ENCODE measurements at places on chromosomes 4 and X.

GRCh38 chr4:112721627-112722026 is 84.7 kb downstream of the LARP7 start:
- DNase-seq, result no peak

DNA sequence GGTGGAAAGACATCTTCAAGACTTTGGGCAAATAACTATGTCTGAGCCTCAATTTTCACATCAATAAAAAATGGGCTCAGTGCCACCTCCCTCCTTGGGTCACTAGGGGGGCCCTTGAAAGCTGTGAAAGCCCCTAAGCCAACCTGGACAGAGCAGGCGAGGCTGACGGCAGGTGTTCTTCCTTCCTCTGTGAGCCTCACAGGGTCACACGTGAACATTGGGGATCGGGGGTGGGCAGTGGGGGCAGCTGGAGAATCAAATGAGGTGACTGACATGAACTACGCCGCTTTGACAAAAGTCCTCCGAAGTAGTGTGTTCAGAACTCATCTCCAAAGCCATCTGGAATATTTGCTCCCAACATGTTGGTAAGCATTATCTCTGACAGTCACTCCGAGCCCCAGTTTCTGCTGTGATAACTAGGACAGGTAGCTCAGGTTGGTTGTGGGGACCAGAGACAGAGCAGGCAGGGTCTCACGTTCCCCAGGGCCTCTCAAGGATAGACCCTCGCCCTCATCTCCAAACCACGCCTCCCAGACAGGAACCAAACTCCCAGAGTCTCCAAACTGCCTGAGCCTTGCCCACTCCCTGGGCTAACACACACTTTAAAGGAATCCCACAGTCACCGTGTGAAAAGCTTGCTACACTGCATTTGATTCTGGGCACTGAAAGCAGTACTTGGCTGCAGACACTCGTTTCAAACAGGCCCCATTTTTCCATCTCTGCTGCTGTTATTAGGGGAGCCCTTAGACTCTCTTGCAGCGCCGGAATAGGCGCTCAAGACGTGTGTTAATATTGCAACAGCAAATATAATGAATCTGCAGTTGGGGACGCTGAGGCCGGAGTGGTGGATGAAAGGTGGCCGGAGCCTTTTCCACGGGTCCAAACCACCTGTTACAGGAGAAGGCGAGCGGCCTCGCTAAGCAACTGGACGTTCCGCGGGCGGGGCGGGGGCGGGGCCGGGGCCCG is 717 bp upstream of the WFS1 start:
- DNase-seq, result no peak

- DNase-seq, result no peak
Measured at GRCh38 chr4:6643141-6643847, 2.8 kb downstream of the MRFAP1 start.

DNA sequence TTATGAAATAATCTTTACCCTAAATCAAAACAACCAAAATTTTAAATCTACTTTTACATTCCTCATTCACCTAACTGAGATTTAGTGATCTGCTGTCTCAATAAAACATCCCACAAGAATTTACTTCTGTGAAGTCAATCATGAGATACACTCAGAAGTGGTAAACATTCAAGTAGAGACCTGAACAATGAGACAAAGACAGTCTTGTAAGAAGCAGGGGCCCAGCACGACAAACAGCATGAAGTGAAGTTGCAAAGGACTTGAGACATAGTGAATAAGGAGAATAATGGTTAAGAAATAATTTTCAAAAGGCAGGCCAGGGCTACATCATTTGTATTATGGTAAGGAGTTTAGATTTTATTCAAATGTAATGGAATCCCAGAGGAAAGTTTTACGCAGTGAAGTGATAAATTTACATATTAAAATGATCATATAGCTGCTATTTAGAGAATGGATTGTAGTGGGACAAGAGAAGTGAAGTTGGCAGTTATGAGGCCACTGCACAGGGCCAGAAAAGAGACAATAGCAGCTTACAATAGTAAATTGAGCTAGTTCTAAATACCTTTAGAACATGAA is 101.9 kb downstream of the MAB21L2 start:
- no peak for DNase-seq

DNA sequence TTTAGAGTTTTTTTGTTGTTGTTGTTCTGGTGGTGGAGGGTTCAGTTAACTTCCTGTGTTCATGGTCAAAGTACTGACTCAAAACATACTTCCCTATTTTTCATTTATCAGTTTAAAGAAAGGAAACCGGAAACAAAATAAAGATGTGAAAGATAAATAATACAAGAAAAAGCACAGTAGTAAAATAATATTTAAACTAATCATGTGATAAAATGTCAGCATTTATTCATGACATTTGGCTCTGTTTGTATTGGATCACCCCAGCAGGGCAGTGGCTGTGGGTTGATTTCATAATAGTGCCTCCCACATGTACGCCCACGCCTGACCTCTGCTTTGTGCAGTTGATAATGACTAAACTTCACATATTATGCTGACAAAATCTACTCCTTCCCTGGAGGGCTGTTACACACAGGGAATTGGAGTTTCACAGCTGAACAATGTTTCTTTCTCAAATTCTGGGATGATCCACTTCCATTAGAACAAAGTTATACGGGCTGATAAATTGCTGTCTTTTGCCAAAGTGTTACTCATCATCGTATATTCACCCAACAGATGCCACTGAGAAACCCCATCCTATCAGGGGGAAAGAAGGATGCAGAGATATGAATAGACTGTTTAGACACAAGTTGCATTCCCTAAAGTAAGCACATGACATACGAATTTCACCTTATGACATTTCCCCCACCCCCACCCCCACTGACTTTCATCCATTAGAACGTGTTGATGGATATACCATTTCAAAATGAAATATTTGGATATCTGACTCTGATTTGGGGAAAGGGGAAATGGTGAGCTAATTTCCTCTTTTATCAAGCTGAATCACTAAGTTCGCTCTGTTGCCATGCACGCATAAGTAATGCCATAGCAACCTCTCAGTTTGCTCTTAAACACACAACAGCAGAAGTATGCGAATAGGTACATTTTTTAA is 48.3 kb downstream of the AMELX start:
- no peak for DNase-seq

DNA sequence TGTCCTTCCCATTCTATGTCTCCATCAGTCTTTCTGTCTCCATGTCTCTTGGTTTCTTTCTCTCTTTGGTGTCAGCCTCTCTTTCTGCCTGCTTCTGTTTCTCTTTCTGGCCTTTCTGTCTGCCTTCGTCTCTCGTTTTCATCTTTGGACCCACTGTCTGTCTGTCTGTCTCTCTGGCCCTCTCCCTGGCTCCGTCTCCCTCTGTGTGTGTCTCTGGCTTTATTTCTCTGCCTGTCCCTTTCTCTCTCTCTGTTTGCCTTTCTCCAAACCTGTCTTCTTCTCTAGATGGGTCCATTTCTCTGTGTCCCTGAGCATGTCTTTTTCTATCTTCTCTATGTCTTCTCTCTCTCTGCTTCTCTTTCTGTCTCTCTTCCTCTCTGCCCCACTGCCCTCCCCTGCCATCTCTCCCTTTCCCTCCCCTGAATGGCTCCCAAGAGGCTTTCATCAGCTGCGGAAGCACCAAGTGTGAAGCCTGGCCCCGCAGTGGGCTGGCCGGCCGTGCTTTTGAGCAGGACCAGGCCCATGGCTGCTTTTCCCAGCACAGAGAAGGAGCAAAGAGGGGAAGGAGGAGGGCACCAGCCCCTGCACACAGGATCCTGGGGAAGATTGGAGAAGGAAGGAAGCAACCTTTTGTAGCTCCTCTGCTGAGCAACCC is 57.4 kb downstream of the PJA1 start:
- DNase-seq, result no peak

GRCh38 chrX:16589211-16589610 is 60.7 kb upstream of the S100G start:
- no peak for DNase-seq
